Activated CD4-positive, alpha-beta T cell treated with anti-CD3 and anti-CD28 coated beads, Interleukin-2, amount 50 U/mL, for 24 hours (primary cell): ENCODE measurements at places on chromosomes 13 and 19.

- DNase-seq, result no peak
Observed at GRCh38 chr13:101896541-101896940, 444.1 kb downstream of the ITGBL1 start.

DNA sequence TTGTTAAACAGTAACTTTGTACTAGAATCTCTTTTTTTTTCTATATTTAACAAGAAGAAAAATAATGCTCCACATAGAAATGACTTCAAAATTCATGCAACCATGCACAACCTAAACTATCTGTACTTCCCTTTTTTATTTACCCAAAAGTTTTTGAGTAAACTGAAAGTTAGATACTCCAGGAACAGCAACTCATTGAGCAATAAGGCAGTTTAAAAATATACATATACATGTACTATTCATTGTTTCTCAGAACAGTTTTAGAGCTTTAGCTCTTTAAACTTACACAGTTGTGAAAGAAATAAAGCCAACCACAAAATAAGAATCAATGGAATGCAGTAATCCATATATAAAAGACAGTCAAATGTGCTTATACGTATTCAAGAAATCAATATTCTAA is 39.2 kb downstream of the MTMR6 start:
- DNase-seq, result no peak

DNA sequence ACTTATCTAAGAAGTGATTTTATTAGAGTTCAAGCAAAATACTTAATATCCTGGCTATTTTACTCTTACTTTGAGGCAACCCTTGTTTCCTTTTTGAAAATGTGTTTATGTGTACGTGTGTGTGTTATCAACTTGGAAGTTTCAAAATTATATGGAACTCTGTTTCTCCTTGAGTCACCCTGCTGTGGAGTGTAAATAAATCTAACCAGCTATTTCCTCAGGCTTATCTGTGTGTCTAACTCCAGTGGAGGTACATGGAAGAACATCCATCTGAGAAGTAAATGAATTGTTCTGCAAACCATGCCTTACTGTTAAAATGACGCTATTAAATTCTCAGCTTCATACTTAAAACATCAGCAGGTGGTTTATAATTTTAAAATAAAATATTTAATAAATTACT is 583.4 kb upstream of the SLITRK5 start:
- DNase-seq, result no peak

DNA sequence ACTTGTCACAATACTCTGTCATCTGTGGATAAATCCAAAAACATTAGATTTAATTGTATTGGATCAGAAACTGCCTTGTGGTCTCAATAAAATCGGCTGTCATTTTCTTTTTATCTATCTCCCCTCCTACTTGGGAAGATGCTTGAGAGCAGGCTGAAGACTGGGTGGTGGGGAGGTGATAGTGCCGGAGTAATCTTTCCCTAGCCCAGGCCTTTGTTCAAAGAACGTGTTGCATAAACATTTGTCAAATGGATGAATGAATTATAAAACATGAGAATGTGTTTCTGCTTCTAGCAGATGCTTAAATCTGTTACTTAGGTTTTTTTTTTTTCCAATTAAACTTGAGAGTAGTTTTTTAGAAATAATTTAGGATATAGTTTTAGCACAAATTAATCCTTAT is 49.9 kb downstream of the DNAJC3 start:
- DNase-seq, result no peak

- no peak for DNase-seq
Observed at GRCh38 chr13:89852570-89852969, 1494.9 kb upstream of the MIR17HG start.

GRCh38 chr19:55603581-55604292 is 1.7 kb upstream of the ZNF865 start:
- DNase-seq, result no peak

GRCh38 chr19:45506246-45506988 is 862 bp upstream of the VASP start:
- DNase-seq, result peak; percentile 99

DNA sequence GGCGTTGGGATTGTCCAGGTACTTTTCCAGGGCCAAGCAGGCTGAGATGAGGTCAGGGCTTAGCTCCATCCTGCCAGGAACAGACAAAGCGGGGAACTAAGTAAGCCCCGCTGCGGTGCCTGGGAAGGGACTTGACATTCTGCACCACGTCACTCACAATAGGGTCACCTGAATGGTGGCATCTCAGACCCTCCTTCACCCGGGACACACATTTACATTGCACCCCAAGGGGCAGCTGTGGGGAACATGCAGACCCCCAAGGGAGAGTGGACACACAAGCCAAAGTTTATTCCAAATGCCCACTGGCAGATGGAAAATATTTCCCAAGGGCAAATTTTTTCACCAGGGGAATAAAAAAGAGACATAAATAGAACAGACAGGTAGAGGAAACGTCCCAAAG is 20.3 kb upstream of the SPC24 start:
- DNase-seq, result no peak

DNA sequence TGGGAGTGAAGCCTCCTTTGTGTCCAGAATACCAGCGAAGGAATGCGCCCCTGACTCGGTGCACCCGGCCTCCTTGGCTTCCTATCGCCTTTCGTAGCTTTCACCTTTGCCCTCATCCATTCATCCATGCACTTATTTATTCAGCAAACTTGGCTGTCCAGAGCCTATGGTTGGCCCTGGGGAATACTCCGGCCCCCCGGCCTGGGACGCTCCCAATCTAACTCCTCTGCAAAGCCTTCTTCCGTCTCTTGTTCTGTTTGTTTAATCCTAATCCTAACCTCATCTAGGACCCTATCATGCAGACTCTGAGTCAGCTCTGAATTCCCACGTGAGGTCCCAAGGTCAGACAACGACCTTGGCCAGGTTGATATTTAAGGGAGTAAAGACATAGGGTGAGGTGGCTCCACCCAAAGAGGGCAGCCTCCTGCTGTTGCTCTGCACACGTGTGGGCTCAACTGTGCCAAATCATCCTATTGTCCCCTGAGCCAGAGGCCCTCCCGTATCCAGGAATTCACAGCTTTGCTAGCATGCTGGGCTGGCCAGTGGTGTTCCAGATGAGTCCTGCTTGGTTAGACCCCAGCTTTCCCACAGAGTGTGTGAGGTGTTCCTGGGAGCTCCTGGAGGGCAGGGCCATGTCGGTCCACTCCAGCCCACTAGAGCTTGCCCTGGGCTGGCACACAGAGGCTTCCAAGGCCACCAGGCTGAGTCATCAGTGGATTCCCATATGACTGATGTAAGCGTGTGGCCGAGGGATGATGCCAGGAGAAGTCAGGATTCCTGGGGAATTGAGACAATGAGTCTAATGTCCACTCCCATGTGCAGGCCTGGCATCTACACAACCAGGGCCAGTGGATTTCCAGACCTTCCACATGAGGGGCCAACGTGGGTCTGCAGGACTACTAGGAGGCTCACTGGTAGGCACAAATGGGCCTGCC is 6.5 kb upstream of the CCNE1 start:
- DNase-seq, result no peak
